ENCODE measurements at places on chromosomes 5 and 9.

DNA sequence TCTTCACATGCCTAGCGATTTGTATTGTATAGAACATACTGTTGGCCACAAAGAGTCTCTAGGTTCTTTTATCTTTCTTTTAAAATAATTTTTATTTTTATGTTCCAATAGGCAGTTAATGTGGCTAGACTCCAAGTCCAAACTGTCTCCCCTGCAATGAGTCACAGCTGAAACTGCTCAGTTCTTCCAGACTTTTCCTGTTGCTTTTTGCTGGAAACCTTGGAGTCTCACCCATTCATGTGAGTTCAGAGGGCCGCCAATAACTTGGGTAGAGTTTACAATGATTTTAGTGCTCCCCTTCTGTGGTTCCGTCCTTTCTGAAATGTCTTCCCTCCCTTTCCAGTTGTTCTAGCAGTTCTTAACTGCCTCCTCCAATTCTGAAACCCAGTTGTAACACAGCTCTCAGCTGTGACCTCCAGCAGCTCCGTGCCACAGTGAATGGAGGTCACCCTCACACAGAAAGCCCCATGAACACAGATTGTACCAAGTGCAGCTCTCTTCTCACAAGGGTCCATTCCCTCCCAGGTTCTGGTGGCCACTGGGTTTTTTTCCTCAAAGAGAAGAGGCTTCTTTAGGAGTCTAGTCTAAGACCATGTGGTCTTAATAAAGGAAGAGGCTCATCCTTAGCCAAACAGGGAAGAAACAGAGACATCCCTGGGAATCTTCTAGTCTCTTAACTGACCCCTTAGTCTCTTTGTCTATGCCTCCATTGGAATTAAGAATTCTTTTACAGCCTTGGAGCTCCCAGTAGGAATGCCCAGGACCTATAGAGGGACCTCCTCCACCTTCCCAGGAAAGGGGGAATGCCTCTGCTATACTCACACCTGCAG lies 198.5 kb downstream of the SPOCK1 start:
- DNase-seq, result no peak

DNA sequence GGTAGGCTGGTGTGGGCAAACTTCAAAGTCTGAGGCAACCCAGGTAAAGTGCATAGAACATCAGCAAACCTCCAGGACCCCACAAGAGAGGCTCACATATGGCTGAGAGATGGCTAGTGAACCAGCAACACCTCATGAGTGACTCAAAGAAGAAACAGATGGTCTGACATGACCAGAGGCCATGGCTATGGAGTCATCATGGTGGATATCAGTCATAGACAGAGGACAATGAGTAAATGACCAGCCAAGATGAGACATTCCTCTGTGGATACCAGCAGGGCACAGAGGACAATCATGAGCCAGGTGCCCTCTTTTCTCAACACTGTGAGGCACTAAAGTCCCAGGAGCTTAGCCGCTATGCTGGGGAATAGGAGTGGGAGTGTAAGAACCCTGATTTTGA lies 180.8 kb downstream of the RASEF start:
- no peak for DNase-seq

DNA sequence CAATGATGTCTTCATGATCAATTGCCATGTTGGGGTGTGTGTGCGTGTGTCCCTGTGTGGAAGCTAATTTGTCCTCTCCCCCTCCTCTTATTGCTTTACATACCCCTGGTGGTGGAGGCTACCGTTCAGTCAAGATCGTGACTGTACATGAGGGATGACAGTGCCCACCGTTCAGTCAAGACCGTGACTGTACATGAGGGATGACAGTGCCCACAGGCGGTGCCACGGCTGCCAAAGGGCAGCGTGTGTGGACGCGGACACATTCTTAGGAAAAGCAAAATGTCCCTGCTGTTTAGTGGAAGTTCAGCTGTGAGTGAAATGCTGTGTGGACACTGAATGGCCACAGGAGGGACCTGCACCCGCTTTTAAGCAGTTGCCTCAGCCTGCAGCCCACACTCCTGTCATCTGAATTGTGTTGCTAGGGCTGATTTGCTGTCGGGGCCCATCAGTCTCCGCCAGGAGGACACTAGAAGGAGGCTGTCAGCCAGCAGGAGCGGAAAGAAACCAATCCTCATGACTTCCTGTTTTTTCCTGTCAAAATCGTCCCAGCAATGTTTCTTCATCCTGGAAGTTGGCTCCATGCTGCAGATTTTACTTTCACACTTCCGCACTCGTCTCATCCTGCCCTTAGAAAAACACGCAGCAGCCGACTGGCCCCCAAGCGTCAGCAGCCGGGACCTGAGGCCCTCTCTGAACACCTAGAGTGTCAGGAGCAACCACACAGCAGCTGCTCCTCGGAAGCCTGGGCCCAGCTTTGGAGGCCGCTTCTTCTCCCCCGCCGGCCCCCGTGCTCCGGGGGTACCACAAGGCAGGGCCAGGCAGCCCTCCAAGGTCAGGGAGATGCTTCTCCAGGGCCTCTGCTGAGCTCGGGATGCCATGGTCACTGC lies 9.1 kb downstream of the OR2V1 start:
- DNase-seq, result no peak

DNA sequence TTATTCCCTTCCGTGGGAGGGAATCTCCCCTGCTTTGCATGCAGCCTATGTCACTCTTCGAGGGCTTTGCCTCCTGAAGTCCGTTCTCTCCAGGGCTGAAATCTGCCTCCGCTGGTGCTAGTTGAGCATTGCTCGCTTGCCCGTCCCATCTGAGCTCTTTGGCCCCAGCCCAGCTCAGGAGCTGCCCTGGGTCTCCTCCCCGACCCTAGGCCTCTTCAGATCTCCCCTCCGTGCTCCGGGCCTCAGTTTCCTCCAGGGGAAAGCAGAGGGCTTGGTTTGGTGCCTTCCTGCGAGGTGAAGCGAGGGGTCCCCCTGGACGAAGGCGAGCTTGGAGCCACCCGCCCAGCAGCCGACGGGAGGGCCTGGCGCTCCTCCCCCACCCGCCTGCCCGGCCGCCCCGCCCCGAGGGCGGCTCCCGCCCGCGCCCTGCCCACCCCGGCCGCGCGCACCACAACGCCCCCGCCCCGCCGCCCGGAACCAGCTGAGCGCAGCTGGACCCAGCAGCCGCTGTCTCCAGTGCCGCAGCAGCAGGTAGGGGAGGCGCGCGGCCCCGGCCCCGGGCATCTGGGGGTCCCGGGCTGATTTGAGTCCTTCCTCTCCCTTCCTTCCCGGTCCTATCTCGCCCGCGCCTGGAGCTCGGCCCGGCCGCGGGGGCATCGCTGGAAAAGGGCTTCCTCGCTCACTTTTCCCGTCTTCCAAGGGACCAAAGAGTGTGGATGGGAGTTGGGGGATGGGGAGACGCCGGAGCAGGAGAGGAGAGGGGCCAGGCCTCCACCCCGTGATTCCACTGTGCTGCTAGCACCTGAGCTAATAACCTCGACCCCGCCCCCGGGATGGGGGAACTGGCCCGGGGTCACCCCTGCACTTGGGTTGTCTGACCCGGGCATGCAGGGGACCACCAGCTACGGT lies at the start of gene GSN:
Gene GSN (plus strand): TSS at position 474 of the 909 bp plus-strand sequence. CDS start 33,810 bp downstream, outside the sequence.
- DNase-seq, result peak; percentile 9

GRCh38 chr5:145818604-145819003 lies 16.5 kb downstream of the PRELID2 start:
- no peak for DNase-seq

- DNase-seq, result no peak
Measured at GRCh38 chr9:94623253-94623652, 16.1 kb downstream of the FBP1 start.

All from stimulated activated CD8-positive, alpha-beta memory T cell treated with anti-CD3 and anti-CD28 coated beads, Interleukin-15, amount 100 ng/mL, for 24 hours (primary cell).